Motor neuron (in vitro differentiated cells): ENCODE measurements at places on chromosomes 1 and 21.

DNA sequence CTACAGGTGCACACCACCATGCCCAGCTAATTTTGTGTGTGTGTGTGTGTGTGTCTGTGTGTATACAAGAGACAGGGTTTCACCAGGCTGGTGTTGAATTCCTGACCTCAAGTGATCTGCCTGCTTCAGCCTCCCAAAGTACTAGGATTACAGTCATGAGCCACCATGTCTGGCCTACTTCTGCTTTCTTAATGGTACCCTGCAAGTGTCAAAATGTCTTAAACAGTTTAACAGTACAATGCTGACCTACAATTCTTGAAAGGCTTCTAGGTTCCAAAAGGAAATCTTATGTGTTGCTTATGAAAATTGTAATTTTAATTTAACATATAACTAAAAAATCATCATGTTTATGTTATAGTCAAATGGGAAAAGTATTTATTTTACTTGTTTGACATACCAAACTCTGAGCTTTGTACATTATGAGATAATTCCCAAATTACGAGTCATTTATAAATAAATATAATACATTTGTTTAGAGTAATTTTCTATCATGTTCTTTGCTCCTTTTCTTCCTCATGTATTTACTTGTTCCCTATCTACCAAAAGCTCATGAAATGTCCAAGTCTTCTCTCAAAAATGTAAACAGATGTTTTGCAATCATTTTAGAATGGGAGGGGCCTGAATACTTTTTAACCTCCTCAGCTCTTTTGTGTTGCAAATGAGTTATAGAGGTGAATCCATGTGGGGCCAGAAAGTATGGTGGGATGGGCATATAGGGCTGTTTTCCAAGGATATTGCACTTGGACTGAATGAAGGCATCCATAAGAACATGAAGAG is 8.4 kb upstream of the VCAM1 start:
- ATAC-seq: no peak

- ATAC-seq: no peak
Measured at GRCh38 chr1:225885336-225885735, 3.2 kb upstream of the TMEM63A start.

- ATAC-seq: peak; percentile 1
Measured at GRCh38 chr21:45301521-45302081, 13.9 kb upstream of the POFUT2 start.

GRCh38 chr1:185595835-185596667 is 138.1 kb upstream of the HMCN1 start:
- peak; percentile 78 for ATAC-seq

- peak; percentile 36 for ATAC-seq
Measured at GRCh38 chr1:204821476-204821875, 49.2 kb upstream of the NFASC start.

DNA sequence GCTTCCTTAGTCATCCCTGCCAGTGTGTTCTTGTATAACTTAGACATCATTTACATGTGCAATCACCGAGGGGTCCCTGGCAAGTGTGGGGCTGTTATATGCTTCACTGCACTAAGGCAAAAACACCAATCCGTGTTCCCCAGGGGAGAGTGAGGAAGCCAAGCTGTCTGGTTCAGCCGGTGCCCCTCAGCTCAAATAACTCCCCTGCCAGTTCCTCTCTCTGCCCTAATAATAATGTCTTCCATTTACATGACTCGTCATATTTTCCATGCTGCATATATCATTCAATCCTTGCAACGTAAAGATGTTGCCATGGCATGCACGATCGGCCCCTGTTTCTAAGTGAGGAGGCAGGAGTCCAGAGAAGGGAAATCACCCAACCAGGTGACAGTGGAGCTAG is 24.4 kb upstream of the NDC1 start:
- no peak for ATAC-seq

DNA sequence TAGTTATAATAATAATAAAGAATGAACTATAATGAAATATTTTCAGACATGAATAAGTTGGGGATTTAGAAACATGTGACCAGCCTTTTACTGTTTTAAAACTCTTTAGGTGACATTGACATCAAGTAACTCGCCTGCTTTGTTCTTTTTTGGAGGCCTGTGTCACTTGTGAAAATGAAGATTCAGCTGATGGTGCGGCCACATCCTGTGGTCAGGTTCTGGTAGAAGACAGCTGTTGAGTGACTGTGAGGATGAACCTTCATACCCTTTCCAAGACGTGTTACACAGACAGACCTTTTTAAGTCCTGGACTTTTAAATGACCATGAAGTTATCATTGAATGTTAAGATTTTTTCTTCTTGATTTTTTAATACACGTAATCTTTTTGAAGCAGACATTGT is 10.3 kb downstream of the UTS2 start:
- no peak for ATAC-seq

- ATAC-seq: peak; percentile 82
Measured at GRCh38 chr1:2115702-2116341, 65.6 kb downstream of the PRKCZ start.

GRCh38 chr21:40054403-40054802 is 187.2 kb downstream of the PCP4 start:
- no peak for ATAC-seq

GRCh38 chr21:34965200-34966174 is 83.6 kb downstream of the RUNX1 start:
- ATAC-seq: no peak
